ENCODE measurements at places on chromosomes 3 and 15. TPM values are rescaled to one million over a fixed set of nuclear protein-coding genes. Genes with fewer than 3 reads are reported as not detected.
A peak's percentile ranks its signal among the peaks of the same experiment; 100 is the strongest.

DNA sequence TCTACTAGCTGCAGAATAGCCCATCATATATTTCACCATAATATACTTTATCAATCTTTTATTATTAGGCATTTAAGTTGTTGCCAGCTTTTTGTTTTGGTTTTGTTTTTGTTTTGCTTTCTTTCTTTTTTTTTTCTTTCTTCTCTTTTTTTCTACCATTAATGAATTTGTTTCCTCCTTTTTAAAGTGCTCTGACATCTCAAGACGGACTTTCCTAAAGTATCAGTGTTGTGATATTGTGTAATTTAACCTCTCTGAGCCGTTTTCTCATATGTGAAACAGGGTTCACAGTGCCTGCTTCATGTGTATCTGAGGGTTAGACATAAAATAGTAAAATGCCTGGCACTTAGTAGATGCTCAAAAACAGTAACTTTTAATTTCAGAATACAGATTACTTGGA lies 109.5 kb upstream of the IL12A start:
- no peak for DNase-seq

DNA sequence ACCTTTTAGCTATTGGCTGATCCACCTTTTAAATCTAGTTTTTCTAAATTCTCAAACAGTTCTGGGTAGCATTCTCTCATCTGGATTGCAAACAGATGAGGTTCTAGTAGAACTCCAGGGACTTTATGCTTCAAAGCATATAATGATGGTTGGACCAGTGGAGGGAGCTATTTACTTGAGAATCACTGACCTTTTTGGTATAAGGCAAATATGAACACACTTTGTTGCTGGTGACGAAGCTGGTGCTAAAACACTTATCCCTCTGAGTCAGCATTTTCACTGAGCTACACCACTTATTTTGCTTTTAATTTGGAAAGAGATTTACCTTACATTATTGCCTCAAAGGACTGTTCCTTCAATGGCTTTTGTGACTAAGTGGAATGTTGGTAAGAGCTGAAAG lies 58.6 kb upstream of the SLITRK3 start:
- DNase-seq = no peak

- DNase-seq = no peak
Measured at GRCh38 chr3:117122609-117123008, 413.0 kb downstream of the TUSC7 start.

- peak; percentile 41 for DNase-seq
Measured at GRCh38 chr15:34019369-34019990, 19.5 kb downstream of the AVEN start.

Gene ENTPD3
- total RNA-seq = not detected

Gene RPN1
- total RNA-seq = 592 TPM

Data from IMR-90 (cell line).